ENCODE measurements at places on chromosomes 1 and 21.

- peak; percentile 76 for DNase-seq
Measured at GRCh38 chr1:107877092-107877491, 87.9 kb downstream of the VAV3 start.

DNA sequence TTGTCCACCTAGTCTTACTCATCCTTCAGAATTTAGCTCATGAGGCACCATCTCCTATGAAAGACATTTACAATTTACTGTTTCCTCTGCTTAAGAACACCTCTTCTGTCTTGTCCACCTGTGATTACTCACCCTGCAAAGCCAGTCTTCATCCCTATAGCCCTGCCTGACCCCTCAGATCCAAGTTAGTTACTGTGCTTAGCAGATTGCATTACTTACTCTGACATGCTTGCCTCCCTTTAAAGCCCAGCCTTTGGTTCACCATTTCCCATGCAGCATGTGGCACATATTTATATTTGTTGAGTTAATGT lies 60.9 kb upstream of the VCAM1 start:
- DNase-seq = no peak

DNA sequence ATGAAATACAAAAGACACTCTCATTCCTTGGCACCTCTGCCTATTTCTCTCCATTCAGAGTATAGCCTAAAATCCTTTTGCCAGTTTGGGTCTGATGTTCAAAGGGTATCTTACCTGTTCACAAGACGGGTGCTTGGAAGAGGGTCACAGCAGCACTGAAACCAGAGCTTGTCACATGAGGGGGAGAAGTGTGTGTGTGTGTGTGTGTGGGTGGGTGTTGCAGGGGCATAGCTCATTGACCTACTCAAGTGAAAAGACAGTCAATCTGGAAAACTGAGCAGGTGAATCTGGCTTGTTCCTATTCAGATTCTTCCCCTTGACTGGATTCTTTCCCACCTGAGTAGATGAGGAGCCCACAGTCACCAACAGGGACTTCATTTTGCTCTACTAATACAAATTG lies 63.9 kb downstream of the KCTD3 start:
- DNase-seq = no peak

GRCh38 chr1:194055536-194055935 lies 869.1 kb upstream of the B3GALT2 start:
- DNase-seq = no peak

- DNase-seq = peak; percentile 25
Measured at GRCh38 chr1:159030877-159031447, 21.3 kb downstream of the IFI16 start.

DNA sequence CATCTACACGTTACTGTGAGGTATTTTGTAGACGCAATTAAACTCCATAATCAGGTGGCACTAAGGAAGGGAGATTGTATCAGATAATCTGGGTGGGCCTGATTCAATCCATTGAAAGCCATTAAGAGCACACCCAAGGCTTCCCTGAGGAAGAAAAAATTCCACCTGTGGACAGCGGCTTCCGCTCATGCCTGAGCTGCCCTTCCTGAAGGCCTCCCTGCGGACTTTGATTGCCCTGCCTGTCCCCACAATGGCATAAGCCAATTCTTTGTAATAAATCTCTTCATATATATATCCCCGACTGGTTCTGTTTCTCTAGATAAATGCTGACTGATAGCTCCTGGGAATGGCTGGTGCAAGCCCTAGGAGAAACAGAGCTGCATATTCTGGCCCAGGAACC lies 138.3 kb downstream of the TGFBR3 start:
- no peak for DNase-seq

GRCh38 chr1:218025454-218025853 lies 259.6 kb upstream of the RRP15 start:
- no peak for DNase-seq
